ENCODE measurements at places on chromosomes 6 and 20.

- DNase-seq, result no peak
These were observed 440.4 kb upstream of the ARID1B start for GRCh38 chr6:156336733-156337132.

GRCh38 chr6:135195522-135195921, 14.4 kb downstream of the MYB start:
- DNase-seq, result no peak

DNA sequence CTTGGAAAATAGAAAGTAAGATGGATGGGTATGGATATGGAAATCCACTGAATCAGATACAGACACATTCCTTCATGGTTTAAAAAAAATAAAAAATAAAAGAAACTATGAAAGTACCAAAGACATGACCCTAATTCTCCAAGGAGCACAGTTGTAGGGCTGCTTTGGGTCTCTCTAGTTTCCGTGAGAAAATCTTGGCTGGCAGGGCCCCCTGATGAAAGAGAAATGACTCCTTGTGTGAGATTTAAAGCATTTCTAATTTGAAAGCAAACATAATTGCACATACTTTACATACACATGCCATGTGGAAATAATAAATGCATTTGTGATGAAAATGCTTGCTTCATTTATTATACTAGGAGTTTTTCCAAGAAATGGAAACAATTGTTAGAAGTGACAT, 593.9 kb upstream of the BTBD3 start:
- no peak for DNase-seq

- no peak for DNase-seq
These were observed 10.9 kb downstream of the PPIL6 start for GRCh38 chr6:109429496-109429895.

GRCh38 chr6:18586133-18586532, 199.0 kb downstream of the RNF144B start:
- no peak for DNase-seq

- no peak for DNase-seq
These were observed 28.3 kb downstream of the SAYSD1 start for GRCh38 chr6:39086711-39087110.

- DNase-seq, result no peak
These were observed 33.2 kb downstream of the PLEKHG1 start for GRCh38 chr6:150632785-150633485.

DNA sequence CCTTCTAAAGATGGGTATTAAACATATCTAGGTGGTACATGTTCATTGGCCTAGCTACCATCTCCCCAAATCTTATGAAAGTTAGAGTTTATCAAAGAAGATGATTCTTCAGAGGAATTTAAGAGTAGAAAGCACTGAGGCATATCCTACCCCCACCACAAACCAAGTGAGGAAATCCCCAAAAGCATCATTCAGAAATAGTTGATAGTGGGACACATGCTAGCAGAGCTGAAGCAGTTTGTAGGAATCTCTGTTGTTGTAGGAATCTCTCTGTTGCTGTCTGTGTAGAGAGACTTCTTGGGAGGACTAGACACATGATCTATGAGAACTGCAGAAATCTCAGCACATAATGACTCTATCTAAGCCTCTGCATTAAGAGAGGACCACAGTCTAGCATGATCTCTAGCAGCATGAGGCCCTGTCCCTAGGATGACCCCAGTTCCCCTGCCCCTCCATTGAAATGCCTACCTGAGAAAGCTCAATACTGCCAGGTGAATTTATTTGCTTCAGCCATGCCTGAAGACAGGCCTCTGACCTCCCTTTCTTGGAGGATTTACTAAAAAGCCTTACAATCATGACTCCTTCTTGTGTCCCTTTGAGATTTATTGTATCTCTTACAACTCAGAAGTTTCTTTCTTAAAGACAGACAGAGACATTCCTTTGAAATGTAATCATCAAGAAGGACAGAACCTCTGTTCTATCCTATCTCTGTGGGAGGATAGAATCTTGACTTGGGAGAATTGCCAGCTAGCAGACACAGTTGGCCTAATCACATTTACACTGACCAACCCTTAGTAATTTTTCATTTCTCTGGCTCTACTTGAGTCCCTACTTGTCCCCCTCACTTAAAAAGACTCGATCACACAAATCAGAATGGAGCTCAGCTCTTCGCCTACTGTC, 582.4 kb downstream of the PHF3 start:
- DNase-seq, result no peak

DNA sequence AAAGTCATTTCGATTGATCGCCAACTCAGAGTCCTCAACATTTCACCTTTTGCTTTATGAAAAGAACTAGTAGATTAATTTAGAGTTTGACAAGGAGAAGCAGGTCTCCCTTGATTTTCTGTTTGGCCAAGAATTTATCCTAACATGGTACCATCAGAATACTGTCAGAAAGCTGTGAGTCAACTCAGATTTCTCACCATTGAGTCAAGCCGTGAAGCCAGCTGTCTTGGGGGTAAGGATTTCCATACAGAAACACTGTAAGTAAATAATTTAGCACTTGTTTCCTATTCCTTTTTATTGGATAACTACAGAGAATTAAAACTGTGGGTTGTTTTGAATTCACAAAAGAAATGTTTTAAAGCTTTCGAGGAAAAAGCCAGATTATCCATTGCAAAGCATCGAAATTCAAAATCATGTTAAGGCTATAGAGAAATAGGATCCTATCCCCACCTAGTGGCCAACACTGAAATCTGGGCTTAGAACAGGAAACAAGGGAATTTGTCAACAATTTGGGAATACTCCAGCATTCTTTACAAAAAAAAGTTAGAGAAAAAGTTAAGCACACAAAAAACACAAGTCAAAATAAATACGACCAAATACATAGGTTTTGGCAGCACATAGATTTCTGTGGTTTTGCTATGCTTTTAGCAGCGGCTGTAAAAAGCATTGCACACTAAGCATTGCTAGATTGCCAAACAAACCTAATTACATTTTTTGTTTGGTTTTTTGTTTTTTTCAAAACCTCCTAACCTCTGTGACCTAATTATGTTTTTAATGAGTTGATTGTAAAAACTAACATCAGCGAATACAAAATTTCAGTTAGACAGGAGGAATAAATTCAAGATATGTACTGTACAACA, 44.2 kb downstream of the COL11A2 start:
- DNase-seq, result no peak

Measured in T-helper 17 cell (primary cell).